ENCODE measurements at places on chromosomes 7 and 10.
A peak's percentile ranks its signal among the peaks of the same experiment; 100 is the strongest.

GRCh38 chr10:88226071-88226659 lies 357.0 kb downstream of the RNLS start:
- no peak for DNase-seq

DNA sequence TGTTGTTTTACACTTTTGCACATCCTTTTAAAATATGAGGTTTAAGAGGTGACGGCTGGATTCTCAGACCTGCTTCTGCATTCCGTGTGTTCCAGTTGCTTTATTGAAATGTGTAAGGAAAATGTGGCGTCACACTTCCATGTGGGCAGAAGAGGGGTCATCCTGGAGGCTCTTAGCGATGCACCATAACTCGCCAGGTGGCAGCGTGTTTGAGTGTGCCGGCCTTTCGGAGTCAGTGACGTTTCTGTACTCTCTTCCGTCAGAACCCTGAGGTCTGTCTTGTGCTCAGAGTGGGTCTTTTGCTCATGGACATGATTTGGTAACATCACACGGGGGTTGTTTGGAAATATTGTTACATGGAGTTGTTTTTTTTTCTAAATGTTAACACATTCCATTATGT lies 9.1 kb downstream of the PPP2R2D start:
- no peak for DNase-seq

GRCh38 chr7:50724526-50725520 lies 57.9 kb downstream of the GRB10 start:
- DNase-seq, result no peak

DNA sequence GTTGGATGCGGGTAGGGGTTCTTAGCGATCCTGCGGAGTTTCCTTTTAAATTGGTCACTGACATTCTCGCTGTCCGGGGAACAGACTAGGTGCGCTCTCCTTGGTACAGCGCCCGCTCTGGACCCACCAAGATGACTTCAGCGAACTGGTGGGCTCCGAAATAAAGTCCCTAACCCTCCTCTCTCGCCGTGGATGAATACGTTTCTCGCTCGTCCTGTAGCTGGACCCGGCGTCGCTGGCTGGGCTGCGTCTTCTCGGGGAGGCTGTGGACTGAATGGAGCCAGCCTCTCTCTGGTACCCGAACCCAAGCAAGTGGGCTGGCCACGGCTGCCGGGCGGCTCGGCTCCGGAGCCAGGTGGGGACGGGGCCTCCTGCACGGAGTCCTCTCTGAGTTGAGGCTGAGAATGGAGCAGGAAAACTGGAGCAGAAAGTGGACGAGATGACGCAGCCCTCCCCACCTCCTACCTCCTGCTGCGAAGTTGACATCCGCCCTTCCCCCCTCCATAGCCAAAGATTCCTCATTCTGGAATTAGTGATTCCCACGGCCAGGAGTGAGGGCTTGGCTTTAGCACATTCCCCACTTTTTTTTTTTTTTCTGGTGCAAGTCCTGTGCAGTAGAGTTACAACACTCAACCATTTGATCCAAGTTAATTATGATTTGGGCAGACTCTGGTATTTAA lies 1.5 kb downstream of the UNC5B start:
- peak; percentile 54 for DNase-seq

DNA sequence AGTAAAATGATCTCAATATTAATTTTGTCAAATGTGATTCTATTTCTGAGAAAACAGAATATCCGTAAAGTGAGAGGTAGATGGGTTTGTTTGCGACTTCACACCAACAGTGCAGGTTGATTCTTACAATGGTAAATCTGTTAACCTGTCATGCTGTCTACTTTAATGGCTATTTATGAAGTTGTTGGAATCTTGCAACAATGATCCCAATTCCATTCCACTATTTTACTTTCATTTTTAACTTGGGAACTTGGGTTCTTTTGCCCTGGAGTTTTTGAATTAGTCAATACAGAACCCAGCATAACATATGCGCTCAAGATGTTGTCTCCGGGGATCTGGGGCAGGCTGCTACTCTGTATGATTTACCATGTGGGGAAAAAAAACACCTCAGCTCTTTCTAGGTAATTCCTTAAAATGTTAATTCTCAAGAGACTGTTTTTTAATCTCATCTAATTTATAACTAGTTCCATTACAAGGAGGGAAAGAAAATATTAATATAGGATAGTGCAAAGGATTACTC lies 1.2 kb downstream of the LGI1 start:
- DNase-seq, result no peak

DNA sequence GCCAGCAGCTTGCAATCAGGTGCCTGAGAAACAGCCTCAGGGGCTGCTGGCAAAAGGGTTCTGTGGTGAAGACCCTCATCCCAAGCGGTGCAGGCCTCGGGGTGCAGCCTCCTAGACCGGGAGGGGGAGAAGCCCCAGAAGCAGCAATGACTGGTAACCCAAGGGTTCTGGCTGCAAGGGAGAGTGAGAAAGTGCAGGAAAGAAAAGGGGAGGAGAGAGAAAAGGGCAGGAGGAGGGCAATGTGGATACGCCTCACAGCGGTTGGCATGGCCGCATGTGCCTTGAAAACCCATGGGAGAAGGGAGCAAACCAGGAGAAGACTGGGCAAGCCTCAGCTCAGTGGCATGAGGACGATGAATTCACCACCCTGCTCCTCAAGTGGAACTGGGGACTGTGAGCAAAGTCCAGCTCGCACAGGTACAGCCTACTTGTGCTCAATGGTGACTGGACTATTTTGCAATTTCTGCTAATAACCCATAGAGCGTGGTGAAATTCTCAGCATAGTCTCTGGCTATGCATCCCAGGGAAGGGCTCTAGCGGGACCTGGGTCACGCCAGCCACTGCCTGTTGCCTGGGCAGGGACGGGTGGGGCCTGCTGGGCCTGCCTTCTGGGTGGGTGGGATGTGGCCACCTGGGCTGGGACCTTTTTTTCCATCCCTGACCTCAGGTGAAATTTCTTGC lies 6.2 kb downstream of the CLRN3 start:
- no peak for DNase-seq

All from stromal cell of bone marrow (primary cell).